Right hindlimb (tissue), 1 donor: ENCODE measurements at places on chromosomes 7 and 10.
A peak's percentile ranks its signal among the peaks of the same experiment; 100 is the strongest.

GRCh38 chr10:44995914-44996669 is 4.6 kb upstream of the ZNF22 start:
- peak; percentile 68 for DNase-seq

- no peak for DNase-seq
Measured at GRCh38 chr10:89090756-89091445, 100.3 kb downstream of the FAS start.

DNA sequence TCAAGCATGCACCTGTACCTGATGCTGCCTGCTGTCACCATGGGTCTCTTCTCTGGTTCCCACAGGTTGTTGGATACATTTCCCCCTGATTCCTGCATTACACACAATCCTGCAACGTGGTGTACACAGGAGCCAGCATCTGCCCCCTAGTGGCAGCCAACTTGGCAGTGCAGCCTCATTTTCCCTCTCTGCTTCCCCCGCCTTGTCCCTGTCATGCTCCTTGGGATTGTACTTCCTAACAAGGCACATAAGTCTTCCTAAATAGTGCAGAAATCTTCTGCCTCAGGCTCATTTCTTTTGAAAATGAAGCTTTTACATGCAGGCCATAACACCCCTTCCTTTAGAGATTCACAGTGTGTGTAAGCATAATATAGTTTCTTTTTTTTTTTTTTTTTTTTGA is 387.5 kb downstream of the CCSER2 start:
- DNase-seq: no peak

DNA sequence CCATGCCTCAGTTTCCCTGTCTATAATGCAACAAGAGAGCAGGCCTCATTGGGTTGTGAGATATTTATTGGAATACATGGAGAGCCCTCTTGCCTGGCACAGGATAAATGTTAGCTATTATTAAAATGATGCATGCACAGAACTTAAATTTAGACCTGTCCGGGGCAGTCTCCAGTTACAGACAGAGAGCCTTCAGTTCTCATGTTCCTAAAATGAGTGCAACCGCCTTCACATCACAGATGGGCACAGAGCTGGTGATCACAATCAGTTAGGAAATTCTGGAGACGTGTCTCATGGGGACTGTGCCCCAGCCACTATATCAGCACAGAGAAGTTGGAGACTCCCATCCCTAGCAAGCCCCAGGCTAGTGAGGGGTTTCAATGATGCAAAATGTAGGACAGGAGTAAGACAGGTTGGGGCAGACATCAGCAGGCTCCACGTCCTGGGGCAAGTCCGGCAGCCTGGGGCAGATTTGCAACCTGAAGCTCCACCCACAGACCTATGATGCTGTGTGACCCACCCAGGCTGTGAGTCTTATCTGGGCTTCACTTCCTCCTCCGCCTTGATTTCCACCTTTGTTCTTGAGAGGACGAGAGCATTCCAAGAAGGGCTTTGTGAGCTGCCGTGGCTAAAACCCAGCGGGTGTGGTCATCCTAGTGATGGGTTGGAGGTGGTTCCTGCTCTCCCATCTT is 49.4 kb downstream of the CXCL12 start:
- no peak for DNase-seq

GRCh38 chr7:130047831-130048230 is 3.3 kb downstream of the ZC3HC1 start:
- DNase-seq: no peak

- DNase-seq: no peak
Measured at GRCh38 chr7:138074121-138074520, 2.1 kb upstream of the AKR1D1 start.

GRCh38 chr10:129131457-129132132 is 335.4 kb upstream of the MGMT start:
- DNase-seq: peak; percentile 77

GRCh38 chr7:16587790-16588189 is 57.8 kb downstream of the ANKMY2 start:
- DNase-seq: peak; percentile 60

DNA sequence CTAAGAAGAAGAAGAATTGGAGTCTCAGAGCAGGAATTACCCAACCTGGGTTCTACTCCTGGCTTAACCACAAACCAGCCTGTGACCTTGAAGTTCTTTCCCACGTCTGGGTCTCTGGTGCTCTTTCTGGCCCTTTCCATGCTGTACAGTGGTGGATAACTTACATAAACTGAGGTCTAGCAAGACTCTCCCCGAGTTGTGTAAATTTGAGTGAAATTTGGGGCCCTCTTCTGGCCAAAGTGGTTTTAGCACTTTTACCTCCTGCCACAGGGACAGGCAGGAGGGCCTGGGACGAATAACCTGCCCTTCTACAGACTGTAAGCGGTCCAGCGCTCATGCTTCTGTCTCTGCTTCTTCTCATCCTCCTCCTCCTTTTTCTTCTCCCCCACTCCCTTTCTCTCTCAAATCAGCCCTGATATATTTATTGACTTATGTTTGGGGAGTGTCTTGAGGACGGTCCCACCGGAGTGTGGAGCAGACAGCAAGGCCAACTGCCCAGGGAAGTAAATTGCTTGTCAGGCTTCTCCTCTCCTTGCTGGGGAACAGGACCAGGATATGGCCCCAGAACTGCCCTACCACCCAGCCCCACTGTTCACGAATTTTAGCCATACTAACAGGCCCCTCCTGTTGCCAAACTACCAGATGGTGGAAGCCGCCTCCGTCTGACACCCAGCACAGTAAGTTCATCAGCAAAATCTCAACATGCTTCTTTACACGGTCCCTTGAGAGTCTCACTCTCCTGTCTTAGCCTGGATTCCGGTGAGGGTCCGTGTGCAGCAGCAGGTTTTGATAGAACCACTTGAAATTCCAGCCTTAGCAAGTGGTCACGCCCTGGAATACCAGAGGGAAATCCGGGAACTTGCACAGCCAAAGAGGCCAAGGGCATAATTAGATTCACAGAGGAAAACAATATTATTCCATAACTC is 4.0 kb upstream of the SH3PXD2A start:
- peak; percentile 81 for DNase-seq
